ENCODE measurements at places on chromosomes 7 and 10.

- DNase-seq = no peak
These were observed 104.4 kb downstream of the SEC23IP start for GRCh38 chr10:119996944-119997343.

DNA sequence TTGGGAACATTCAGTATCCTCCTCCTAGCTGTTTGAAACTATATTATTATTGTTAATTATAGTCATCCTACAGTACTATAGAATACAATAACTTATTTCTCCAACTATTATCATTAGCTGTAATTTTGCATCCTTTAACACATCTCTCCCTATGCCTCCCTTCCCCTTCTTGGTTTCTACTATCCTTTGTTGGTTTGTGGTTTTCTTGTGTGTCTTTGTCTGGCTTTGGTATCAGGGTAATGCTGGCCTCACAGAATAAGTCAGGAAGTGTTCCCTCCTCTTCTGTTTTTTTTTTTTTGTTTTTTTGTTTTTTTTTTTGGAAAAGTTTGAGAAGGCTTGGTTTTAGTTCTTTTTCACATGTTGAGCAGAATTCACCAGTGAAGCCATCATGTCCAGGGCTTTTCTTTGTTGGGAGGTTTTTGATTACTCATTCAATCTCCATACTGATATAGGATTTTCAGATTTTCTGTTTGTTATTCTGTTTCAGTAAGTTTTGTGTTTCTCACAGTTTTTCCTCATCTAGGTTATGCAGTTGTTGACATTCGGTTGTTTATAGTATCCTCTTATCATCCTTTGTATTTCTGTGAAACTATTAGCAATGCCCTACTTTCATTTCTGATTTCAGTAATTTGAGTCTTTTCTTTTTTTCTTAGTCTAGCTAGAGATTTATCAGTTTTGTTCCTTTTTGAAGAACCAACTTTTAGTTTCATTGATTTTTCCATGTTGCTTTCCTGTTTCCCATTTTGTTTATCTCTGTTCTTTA, 21.6 kb downstream of the C1GALT1 start:
- DNase-seq = no peak

- no peak for DNase-seq
These were observed 268.1 kb upstream of the FZD8 start for GRCh38 chr10:35910234-35910633.

GRCh38 chr10:77390481-77390891, 247.1 kb downstream of the KCNMA1 start:
- DNase-seq = no peak

- no peak for DNase-seq
These were observed 33.3 kb downstream of the SRRM3 start for GRCh38 chr7:76234931-76235441.

GRCh38 chr10:61280303-61280702, 172.9 kb downstream of the TMEM26 start:
- no peak for DNase-seq

GRCh38 chr10:124680675-124681074, 63.5 kb downstream of the FAM53B start:
- no peak for DNase-seq

DNA sequence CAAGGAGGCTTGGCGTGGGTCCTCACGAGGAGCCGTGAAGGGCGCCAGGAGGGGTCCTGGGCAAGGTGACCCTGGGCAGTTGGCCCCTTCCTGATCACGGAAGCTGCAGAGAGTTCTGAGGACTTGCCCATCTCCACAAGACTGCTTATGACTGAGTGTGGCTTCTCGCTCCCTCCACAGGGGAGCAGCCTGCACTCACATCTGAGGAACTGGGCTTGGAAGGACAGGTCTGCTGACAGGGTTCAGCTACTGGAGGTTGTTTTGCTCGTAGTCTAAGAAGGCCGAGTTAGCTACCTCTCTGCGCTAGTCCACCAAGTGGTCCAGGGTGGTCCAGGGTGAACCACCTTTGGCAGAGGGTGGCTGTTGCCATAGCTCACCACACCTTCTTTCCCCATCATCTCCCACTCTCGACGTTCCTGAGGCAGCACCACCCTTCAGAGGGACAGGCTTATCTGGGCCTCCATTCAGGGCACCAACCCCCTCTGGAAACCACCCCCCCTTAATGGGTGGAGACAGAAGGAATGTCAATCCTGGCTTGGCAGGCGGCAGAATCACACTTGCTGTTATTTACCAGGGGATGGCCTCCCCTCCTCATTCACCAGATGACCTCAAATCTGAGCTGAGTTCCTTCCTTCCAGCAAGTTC, 38.2 kb downstream of the FAM53B start:
- no peak for DNase-seq

DNA sequence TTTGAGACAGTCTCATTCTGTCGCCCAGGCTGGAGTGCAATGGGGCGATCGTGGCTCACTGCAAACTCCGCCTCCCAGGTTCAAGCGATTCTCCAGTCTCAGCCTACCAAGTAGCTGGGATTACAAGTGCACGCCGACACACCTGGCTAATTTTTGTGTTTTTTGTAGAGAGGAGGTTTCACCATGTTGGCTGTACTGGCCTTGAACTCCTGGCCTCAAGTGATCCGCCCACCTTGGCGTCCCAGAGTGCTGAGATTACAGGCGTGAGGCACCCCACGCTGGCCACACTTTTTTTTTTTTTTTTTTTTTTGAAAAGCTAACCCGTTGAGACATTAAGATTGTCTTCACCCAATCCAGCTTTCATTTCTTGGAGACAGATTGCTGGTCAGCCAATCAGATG, 2.1 kb downstream of the ZNF273 start:
- no peak for DNase-seq

DNA sequence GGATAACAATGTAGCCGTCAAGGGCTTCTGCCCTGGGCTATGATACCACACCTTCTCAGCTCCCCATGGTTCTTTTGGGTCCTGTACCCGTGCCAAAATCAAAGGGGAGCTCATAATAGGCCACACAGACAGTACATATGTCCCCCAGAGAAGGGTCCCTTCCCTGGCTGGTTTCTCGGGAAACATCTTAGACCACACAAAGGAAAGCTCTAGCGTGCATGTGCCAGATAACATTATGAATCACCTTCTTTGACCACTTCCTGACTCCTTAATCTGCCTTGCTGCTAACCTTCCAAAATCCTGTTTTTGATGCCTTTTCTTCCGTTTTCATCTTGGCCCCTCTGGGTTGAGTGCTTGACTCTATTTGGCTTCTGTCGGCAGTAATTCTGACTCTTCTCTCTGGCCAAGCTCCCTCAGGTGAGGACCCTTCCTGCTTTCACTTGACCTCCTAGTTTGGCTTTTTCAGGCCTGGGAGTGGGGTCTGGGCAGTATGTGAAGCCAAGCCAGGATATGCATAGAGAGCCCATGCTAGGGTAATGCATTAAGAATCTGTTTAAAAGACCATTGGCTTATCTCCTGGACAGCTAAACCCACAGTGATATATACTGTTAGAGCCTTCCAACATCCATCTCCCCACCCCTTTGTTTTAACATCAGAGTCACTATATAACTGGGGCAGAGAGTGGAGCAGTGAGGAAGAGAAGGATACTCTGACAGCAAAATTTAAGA, 84.8 kb downstream of the ANLN start:
- no peak for DNase-seq

- no peak for DNase-seq
These were observed 102.5 kb upstream of the PTN start for GRCh38 chr7:137446025-137446424.

- no peak for DNase-seq
These were observed 58.3 kb downstream of the VCL start for GRCh38 chr10:74056050-74056818.

- no peak for DNase-seq
These were observed 82.0 kb upstream of the PDZD8 start for GRCh38 chr10:117457071-117457810.

DNA sequence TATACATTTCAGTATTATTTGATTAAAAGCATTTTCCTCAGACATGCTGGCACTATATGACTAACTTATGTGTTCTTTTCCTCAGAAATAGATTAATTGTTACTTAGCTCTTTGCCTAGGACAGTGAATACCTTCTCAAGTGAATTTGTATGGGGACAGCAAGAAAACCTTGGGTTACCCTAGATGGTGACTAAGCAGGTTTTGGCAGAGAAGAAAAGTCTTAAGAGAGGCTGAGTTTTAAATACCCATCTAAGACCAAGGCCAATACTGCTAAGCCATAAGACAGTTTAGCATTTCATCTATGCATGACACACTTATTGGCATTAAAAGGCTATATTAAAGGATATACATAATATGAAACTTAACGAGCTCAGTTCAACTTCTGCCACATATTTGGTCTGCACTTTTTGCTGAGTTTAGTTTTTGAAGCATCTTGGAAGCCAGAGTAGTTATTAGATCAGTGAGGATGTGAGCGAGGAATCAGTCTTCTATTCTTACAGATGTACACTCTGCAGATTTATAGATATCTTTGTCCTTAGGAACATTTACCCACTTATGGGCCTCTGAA, 54.6 kb upstream of the FAM3C start:
- DNase-seq = no peak
